ENCODE measurements at places on chromosomes 4 and X.

DNA sequence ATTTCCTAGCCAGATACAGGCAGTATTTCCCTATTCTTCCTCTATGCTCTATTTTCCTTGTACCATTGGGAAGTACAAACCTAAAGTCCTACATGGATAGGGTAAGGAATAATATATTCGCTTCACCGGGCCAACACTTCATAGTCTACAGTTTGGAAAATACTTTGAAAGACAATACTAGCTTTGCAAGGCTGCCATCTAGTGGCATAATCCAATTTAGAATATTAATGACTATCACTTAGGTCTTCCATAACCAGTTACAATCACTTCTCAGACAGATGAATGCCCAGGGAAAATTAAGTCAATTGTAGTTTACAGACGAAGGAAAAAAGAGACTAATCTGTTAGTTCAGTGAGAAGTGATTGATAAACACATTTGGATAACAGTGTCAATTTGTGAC is 141.0 kb upstream of the FAM47C start:
- no peak for DNase-seq

DNA sequence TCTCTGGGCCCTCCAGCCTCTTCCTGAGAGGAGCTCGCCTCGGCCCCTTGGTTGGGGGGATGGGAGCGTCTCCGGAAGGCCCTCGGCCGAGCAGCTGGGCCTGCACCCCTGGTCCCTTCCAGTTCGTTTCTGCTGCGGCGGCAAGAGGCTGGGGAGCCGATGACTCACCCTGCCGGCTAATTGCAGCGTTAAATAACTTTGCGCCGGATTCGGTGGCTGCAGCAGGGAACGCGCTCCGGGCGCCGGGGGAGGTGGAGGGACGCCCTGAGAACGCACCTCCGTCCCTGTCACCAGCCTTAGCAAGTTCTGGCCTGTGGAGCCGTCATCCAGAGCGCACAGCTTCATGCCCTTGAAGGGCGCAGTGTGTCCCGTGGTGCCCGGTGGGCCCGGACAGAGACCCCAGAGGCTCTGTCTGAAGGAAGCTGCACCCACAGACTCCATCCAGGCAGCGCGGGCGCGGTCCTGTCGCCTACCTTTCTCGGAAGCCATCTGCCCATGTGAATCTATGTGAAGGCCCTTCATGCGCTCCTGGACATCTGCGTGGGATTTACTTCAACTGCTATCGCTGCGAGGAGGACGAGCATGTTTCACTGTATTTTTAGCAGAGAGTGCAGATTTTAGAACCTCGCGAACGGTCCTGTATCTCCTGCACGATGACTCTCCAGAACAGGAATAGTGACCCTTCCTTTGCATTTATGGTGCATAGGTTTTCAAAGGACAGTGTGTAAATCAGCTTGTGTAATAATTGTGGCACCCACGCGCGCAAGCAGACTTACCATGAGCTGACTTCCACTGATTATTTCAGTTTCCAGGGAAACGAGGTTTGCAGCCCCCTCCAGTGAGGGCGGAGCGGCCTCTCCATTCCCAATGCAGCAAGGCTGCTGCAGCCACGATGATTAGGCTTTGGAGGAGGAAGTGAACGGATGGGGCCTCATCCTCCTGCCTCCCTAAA is 1.7 kb upstream of the TMEM271 start:
- DNase-seq: no peak

DNA sequence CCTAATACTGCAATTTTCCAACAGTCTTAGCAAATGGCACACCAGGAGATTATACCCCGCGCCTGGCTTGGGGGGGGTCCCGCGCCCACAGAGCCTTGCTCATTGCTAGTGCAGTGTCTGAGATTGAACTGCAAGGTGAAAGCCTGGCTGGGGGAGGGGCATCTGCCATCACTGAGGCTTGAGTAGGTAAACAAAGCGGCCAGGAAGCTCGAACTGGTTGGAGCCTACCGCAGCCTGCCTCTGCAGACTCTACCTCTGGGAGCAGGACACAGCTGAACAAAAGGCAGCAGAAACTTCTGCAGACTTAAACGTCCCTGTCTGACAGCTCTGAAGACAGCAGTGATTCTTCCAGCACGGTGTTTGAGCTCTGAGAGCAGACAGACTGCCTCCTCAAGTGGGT is 172.8 kb upstream of the NAP1L5 start:
- no peak for DNase-seq

GRCh38 chr4:6942238-6942800 is 32.7 kb downstream of the TBC1D14 start:
- no peak for DNase-seq

DNA sequence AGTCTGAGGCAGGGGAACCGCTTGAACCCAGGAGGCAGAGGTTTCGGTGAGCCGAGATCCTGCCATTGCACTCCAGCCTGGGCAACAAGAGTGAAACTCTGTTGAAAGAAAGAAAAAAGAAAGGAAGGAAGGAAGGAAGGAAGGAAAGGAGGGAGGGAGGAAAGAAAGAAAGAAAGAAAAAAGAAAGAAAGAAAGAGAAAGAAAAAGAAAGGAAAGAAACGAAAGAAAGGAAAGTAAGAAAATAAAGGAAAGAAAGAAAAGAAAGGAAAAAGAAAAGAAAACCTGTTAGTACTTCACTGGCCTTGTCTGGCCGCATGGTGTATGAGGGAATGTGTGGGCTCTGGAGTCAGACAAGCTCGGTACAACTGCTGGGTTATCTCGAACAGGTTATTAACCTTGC is 20.8 kb upstream of the MAGEA1 start:
- DNase-seq: no peak

GRCh38 chrX:150854856-150855255 is 43.6 kb downstream of the CD99L2 start:
- DNase-seq: no peak

GRCh38 chr4:11632025-11632424 is 203.3 kb upstream of the HS3ST1 start:
- DNase-seq: no peak

DNA sequence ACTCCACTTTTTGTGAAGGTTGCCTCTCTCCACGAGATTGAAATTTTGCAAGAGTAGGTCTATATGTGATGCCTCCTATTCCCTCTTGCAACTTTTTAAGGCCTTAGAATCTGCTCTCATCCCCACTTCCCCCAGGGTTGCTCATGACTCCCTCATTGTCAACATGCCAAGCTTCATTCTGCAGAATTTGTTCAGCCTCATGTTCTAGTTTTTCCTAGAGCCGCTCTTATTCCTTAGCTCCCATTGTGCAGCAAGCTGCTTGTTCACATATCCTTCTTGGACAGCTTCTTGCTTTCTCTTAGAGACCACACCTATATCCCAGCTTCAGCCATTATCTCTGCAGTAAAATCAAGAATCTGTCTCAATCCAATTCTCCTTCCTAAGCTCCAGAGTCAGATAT is 82.4 kb downstream of the CNGA2 start:
- no peak for DNase-seq

GRCh38 chr4:113872426-113873260 is 106.8 kb downstream of the ARSJ start:
- no peak for DNase-seq

DNA sequence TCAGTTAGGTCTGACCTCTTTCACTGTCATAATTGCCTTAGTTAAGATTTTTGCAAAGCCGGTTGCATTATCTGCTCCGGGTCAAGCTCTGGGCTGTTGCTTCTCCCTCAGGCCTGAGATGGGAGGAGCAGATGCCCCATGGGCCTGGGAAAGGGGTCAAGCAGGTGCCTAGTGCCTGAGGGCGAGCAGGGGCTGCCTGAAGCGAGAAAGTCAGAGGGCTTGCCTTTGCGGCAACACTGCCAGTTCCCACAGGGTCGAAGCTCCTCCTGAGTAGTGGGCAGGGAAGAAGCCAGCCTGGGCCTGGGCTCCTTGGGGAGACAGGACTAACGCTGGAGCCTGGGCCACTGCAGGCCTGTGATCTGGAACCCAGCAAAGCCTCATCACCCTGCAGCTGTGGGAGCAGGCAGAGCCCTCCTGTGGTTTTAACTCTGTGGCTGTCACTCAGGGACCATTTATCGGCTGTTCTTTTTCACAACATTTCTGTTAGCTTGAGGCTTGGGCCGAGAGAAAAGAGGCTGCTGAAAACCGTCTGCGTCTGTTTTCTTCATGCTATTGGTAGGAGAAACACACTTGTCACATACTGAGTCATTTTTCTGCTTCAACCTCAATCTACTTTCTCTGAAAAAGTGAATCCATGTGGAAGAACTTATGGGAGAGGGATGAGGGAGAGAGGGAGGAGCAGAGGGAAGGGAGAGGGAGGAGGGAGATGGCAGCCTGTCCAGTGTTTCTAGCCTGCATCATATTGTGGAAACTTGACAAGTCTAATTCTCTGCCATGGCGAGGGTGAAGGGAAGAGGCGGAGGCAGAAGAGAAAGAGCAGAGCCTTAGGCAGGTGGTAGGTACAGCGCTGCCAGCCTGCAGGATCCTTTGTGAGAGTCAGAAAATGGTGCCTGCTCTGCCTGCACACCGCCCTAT is 68.4 kb downstream of the RHOH start:
- no peak for DNase-seq

- no peak for DNase-seq
Observed at GRCh38 chr4:124783847-124784246, 71.3 kb upstream of the ANKRD50 start.

DNA sequence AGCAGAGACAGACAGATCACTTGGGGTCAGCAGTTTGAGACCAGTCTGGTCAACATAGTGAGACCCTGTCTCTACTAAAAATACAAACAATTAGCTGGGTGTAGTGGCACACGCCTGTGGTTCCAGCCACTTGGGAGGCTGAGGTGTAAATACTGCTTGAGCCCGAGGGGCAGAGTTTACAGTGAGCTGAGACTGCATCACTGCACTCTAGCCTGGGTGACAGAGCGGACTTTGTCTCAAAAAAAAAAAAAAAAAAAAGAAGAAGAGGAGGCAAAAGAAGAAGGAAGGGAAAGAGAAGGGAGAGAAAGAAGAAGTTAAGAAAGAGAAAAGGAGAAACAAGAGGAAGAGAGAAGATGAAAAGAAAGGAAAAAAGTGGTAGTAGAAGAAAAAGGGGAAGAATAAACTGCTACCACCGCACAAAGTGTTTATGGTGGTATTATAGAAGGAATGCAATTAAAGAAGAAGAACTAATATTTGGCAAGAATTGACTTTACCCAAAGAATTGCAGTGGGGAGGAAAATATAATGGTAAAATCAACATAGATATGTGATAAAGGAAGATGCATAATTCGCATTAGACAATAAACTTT is 19.6 kb upstream of the NSUN7 start:
- no peak for DNase-seq

- no peak for DNase-seq
Observed at GRCh38 chr4:93348896-93349295, 479.7 kb upstream of the ATOH1 start.

- no peak for DNase-seq
Observed at GRCh38 chr4:23887989-23888388, 1.9 kb downstream of the PPARGC1A start.

DNA sequence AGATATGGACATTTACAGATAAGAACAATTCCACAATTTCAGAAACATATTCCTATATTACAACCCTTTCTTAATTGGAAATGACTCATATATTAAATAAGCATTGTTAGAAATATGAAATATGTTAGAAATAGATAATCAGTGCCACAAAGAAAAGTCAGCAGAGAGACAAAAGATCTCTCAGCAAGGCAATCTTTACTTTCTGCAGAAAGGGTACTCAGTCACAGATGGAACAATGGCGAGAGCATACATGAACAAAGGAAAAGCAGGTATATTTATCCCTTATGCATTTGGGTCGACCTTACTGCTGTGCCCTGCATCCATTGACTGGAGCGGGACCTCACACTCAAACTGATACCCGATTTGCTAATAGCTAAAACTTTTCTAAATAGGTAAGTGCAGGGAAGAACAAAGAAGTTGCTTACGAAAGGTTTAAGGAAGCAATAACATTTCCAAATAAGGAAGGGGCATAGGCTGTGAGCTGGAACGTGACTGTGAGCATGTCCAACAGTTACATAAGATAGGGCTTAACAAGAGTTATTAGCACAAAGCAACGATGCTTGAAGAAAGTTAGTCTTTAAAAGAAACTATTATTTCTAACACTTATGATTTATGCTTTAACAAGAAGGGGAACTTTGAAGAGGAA is 40.8 kb downstream of the MGARP start:
- no peak for DNase-seq

DNA sequence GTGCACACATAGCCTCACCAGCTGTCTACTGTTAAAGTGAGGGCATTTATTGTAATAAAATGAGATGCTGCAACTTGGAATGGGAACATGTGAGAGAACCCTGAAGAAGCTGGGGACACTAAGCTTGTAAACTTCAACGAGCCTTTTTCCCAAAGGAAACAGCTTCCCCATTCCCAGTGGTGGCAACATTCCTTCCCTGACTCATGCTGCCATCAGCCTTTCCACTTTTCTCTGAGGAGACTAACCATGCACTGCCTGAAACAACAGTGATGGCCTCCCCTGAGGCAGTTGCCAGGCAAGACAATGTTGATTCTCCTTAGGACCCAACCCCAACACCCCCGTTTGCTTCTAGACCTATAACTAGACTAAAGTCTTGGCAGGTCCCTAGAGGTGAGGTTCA is 928.3 kb downstream of the GLUD2 start:
- no peak for DNase-seq

- DNase-seq: no peak
Observed at GRCh38 chr4:114272226-114272625, 292.8 kb upstream of the ARSJ start.

DNA sequence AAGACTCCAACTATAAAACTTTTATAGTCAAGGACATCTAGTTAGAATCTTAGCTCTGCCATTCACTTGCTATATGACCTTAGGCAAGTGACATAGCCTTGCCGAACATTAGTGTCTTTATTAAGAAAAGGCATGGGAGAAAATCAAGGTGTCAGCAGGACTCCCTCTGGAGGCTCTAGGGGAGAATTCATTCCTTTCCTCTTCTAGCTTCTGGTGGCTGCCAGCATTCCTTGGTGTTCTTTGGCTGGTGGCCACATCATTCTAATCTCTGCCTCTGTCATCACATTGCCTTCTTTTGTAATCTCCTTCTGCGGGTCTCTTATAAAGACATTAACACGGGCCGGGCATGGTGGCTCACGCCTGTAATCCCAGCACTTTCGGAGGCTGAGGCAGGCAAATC is 99.8 kb downstream of the PPP1R2C start:
- DNase-seq: no peak

DNA sequence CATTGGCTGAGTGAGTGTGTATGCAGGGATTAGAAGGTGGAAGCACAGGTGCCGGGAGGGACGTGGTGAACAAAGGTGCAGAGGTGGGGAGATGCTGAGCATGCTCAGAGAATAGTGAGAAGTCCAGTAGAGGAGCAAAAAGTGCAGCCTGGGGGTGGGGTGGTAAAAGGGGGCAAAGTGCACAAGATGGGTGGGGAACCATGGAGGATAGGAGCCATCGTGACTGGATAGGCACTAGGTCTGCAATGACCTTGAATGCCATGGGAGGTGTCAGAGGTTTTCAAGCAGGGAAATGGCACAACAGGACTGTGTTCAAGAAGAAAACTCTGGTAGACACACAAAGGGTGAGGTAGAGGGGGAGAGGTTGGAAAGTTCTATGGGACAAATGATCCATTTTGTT is 6.6 kb upstream of the DDX3X start:
- no peak for DNase-seq
